Activated CD4-positive, alpha-beta T cell treated with anti-CD3 and anti-CD28 coated beads, Interleukin-2, amount 50 U/mL, for 1 hour (primary cell): ENCODE measurements at places on chromosomes 13 and 19.

DNA sequence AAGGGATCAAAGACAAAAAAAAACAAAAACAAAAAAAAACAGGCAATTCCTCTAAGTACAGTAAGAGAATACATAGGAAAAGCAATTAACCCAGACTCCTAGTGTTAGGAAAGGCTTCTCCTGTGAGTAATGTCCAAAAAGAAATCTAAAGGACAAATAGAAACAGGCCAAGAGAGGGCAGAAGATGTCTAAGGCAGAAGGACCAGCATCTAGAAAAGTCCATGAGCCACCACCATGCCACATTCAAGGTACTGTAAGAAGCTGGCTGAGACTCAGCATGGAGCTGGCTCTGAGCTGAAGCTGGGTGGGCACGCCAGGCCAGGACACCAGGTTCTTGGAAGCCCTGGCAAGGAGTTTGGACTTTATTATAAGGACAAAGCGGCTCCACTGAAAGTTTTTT lies 118.1 kb upstream of the FRY start:
- DNase-seq = no peak

- DNase-seq = no peak
These were observed 113.7 kb downstream of the RFC3 start for GRCh38 chr13:33931397-33932311.

GRCh38 chr13:109209526-109209925 lies 576.9 kb downstream of the IRS2 start:
- DNase-seq = no peak

- no peak for DNase-seq
These were observed 231.6 kb upstream of the IRS2 start for GRCh38 chr13:110018009-110018408.

DNA sequence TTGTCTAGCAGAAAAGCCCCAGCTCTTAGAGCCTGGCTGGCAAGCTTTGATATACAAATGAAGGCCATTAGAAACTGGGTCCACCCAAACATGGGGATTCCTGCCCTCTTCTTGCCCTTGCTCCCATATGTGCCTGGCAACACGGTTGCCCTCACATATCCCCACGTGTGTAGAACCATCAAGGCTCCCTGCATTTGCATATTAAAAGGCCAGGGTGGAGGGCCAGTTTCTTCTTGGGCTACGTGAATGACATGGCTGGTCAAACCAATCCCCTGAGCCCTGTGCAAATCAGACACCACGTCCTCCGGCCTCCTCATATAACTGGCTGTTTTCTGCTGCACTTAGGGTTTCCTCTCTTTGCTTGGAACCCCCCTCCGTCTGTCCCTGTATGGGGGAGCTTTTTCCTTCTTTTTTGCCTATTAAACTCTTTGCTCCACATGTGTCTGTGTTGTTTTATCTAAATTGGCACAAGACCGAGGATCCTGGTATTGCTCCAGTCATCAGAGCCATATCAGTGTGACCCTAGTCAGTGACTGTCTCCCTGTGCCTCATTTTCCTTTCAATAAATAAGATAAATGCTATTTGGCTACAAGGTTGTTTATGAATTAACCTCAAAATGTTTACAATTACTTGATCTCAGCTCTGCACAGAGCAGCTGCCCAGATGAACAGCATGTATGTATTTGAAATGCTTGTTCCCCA lies 30.3 kb upstream of the CEACAM1 start:
- DNase-seq = no peak

DNA sequence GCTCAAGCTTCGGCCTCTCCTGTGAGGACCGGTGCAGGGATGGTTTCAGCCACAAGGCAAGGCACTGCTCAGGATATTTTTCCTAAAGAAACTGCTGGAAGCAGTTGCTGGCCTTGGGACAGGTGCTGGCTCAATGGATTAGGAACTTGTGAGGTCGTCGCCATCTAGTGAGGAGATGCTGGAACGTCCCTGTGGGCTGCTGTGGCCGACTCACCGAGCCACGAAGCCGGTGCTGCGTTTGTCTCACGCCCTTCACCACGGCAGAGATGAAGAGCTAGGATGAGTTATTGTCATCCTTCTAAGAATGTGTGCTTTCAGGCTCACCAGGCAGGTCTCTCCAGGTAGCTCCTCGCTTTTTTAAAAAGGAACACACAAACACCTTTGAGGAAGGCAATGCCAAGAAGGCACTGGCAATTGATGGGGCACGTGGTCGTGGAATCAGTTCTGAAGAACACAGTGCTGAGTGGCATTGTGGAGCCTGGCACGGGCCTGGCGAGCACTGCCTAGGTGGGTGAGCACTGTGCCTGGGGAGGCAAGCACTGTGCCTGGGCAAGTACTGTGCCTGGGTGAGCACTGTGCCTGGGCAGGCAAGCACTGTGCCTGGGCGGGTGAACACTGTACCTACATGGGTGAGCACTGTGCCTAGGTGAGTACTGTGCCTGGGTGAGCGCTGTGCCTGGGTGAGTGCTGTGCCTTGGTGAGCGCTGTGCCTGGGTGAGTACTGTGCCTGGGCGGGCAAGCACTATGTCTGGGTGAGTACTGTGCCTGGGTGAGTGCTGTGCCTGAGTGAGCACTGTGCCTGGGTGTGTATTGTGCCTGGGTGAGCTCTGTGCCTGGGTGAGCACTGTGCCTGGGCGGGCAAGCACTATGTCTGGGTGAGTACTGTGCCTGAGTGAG lies 140.4 kb downstream of the TEX29 start:
- DNase-seq = no peak

DNA sequence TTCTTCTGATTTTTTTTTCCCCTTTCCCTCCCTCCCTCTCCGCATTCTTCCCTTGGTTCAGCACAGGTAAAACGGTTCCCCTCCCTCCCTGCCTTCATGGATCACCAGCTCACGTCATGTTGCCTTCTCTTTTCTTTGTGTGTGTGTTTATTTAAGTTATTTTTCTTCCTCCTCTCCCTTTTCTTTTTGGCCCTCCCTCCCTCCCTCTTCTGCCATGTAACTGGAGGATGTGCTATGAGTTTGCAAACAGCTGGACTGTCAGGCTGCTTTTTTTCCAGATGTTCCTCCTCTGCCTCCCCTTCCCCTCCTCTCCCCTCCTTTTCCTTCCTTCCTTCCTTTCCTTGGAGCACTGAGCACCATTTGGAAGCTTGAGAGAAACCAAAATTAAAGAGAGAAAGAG lies 2.0 kb downstream of the LENG9 start:
- no peak for DNase-seq
